Stimulated activated effector memory CD8-positive, alpha-beta T cell treated with anti-CD3 and anti-CD28 coated beads, Interleukin-12 subunit alpha, Interleukin-12 subunit beta, amount 100 ng/mL, for 72 hours (primary cell): ENCODE measurements at places on chromosomes 13 and 19.
A peak's percentile ranks its signal among the peaks of the same experiment; 100 is the strongest.

DNA sequence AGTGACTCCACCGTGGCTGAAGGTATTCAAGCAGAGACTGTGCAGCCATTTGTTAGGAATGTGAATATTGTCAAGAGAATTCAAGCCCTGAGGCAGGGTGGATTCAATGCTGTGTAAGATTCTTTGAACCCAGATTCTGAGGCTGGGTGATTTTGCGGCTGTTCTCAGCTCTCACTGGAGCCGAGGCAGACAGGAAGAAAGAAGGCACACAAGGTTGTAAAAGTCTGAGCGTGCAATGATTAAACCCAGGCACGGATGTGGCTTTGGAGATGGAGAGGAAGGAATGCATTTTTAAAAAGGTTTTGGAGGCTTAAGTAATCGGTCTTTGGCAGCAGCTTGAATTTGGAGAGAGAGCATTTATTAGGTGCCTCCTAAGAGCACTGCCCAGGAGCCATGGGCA lies 187.9 kb downstream of the KATNAL1 start:
- DNase-seq = no peak

- DNase-seq = no peak
Measured at GRCh38 chr13:23292586-23292985, 111.8 kb downstream of the SGCG start.

- DNase-seq = no peak
Measured at GRCh38 chr13:58908019-58908679, 1255.6 kb downstream of the DIAPH3 start.

GRCh38 chr13:25699056-25699455 lies 327.3 kb downstream of the ATP8A2 start:
- no peak for DNase-seq

GRCh38 chr13:114136576-114136975 lies 4.2 kb upstream of the RASA3 start:
- DNase-seq = no peak

DNA sequence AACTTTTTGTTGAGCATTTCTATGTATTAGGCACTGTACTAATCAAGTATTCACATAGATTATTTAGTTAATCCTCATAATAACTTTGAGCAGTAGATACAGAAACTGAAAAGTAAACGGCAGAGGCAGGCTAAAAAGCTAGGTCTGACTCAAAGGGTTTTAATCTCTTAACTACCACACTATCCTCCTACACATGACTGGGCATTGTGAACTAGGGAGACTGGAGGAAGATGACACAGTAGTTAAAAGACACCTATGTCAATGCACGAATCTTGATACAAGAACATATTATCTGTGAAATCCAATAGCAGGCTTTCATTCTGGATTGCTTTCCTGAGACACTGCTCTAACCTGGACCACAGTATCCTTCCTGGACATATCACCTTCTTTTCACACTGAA lies 36.3 kb downstream of the MICU2 start:
- DNase-seq = no peak

DNA sequence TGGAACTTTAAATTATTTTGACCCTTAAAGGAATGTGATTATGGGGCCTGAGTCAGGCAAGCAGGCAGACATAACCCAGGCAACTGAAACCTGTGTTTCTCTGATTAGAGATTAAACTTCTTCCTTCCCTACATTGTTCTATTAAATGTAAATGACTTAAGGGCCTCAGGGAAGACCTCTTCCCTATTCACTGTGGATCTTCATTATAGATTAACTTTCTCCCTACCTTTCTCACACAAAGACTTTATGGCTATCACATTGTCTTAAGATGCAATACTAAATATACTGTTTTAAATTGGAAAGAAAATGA lies 8.8 kb upstream of the METTL21C start:
- DNase-seq = no peak

- DNase-seq = no peak
Measured at GRCh38 chr19:30587869-30588268, 215.7 kb downstream of the ZNF536 start.

DNA sequence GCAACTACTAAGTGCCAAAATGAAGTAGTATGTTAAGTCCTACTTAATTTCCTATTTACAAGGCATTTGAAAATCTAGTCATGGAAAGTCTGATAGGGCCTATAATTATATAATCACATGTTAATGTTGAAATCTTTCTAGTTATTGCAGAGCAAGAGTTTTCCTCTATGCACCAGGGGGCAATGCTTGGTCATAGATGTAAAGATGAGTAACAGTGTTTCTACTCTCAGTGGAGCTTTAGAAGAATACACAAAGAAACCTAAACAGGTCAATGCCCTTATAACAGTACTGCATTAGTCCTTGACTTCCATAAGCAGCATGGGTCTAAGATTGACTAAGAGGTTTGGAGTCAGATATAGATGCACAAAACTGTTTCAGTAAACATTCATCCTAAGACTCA lies 218.7 kb downstream of the KCTD12 start:
- no peak for DNase-seq

DNA sequence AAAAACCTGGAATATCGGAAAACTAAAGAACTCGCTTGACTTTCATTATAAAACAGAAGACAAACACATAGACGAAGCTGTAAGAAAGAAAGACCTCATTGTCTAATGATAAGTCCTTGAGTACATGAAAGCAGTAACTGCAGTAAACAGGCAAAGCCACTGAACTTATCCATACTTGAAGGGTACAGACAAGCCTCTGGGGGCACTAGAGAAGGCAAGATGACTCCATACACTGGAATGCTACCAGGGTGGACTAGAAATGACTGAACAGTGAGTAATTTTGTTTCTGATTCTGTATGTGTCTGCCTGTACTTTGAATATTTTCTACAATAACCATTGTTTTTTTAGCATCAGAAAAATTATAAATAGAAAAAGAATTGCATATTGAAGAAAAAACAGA lies 507.9 kb downstream of the UQCRFS1 start:
- DNase-seq = no peak

DNA sequence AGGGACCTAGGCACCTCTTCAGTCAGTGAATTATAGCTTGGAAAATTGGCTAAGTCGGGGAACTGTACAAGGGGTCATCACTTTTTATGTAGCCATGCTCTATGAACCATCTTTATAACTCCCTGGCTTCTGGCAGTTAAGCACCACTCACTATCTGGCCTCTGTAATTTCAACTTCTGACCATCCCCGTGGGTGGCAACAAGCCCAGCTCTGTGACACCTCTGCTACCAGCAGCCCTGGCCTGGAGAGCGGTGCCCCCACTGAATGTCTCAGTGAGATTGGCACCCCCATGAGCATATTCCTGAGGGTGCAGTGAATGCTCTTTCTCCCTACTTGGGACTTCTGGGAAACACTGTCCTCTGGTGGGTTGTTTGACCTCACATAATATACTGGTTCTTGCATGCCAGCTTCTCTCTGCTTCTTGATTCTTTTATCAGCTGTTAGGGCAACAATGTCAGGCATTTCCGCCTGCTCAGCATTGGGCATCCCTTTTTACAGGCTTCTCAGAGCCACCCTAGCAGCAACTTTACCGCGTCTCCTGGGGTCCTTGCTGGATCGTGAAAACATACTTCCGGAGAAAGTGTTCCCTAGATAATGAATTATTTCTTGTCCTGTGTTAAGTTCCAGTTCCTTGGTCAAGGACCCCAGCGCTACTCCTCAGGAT lies 10.4 kb downstream of the KL start:
- no peak for DNase-seq

GRCh38 chr19:2097886-2098327 lies 1.2 kb downstream of the IZUMO4 start:
- DNase-seq = no peak

DNA sequence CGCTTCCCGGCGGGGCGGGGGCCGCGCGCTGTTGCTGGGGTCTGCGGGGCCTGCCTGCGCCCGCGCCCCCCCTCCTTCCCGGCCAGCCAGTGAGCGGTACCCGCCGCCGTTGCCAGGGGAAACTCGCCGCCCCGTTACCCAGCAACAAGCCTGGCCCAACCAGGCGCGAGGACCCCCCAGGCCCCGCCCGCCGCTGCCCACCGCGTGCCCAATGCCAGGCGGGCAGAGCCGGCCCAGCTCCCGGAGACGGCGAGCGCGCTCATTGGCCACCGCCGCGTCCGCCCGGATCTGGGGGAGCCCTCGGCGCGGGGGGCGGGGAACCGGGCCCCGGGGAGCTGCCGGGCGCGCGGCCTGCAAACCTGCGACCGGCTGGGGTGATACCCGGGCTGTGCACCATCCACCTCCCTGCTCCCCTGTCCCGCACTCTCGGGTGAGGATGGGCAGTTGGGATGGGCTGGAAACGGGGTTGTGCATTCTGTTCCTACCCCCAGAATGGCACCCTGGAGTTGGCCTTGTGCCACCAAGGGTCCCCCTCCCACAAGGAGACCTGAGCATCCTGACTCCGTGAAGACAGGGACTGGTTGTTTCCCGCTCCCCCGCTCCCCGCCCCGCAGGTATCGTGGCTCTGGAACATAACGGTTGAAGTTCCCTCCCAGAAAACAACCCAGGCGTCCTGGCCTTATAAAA lies 8.8 kb upstream of the BBC3 start:
- peak; percentile 86 for DNase-seq

DNA sequence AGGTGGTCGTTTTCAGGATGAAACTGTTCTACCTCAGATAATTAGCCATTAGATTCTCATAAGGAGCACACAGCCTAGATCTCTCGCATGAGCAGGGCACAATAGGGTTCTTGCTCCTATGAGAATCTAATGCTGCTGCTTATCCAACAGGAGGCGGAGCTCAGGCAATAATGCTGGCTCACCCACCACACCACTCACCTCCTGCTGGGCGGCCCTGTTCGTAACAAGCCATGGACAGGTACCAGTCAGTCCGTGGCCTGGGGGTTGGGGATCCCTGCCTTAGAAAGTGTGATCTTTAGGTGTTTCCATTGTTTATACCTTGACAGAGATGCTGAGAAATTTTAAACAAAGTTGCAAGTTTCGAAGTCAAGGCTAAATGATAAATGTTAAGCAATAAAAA lies 344.6 kb upstream of the HTR2A start:
- DNase-seq = no peak

DNA sequence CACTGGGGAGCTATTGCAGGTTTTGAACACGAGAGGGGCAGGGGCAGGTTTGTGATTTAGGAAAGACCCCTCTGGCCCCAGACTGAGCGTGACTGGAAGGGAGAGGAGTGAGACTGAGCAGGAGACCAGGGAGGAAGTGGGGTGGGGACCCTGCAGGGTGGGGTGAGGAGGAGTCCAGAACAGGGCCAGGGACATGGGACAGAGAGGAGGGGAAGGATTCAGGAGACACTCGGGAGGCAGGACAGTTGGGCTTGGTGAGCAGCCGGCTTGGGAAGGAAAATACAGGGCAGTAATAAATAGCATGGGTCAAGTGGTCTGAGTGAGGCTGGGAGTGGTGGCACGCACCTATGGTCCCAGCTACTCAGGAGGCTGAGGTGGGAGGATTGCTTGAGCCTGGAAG lies 9.4 kb downstream of the FOSB start:
- DNase-seq = no peak

DNA sequence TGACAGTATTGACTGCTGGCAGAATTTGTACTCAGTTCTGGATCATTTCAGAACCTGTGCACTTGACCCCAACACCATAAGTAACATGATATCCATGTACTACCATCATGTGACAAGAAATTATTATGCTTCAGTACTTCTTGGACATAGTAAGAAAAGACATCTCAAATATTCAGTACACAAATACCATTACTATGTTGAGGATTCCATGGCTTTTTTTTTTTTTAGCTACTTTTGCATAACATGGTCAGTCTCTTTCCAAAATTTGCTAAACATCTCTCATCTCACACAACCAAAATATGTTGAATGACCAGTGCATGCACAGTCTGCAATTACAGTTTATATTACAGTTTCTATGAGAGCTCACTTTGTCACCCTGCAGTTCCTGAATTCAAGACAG lies 85.3 kb downstream of the FLT1 start:
- no peak for DNase-seq

DNA sequence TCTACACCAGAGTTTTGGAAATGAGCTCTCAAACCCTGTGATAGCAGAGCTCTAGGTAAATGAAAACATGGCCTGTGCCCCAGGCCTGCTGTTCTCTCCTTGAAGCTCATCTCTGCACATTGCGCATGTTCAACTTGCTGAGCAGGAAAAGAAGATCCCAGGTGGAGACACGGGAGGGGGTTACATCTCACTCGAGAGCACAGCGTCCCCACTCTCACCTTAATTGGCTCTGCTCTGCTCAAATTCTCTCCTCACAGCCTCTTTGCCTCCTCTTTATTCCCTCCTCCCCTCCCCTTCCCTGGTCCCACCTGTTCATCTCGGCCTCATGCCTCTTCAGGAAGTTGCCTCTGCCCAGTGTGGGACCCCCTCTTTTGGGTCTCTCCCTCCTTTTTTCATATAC lies 44.7 kb downstream of the RGCC start:
- no peak for DNase-seq

GRCh38 chr13:42981853-42982252 lies 10.2 kb downstream of the EPSTI1 start:
- DNase-seq = no peak

- no peak for DNase-seq
Measured at GRCh38 chr13:21034603-21035191, 26.7 kb downstream of the LATS2 start.

- no peak for DNase-seq
Measured at GRCh38 chr13:90502153-90502552, 845.3 kb upstream of the MIR17HG start.

DNA sequence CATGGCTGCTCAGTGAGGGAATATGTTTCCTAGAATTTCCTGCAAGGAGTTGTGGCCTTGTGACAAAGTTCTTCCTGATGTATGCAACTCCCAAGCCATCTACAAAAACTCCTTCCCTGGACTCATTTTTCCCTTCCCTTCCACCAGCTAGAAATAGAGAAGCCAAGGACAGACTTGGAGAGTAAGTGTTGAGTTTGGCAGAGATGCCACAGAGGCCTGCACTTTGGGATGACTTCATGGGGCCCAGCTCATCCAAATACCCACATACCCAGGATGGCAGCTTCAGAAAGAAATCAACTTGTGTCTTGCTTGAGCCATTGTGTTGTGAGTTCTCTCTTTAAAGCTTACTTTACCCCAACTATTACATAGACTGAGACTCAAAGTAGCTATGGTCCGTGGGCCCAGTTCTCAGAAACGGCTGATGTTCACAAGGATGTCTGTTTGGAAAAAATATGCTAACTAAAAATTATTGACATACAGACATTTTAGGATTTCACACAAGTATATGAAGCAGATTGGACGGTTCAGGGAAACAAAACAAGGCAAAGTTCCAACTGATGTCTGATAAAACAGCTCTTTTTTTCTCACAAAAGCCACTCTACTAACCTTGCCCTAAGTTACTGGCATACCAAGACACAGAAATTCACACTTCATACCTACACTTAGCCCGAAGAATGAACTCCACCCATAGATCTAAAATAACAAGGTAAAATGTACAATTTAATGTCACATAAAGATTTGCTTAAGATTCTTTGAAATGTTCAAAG lies 107.9 kb downstream of the NALCN start:
- no peak for DNase-seq

DNA sequence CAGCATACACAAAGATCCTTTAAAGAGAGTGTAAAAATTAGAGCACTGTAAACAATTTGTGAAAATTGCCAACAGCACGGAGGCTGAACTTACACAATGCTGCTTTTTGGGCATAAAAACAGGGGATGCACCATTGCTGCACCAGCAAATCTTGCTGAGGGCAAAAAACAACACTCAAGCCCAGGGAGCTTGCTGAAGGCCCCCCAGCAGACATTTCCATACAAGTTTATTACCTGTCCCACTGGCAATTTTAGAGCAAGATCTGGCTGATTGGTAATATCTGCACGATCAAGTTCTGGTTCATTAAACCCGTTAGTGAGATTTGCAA lies 34.3 kb downstream of the AMER2 start:
- no peak for DNase-seq
